ENCODE measurements at places on chromosomes 16 and 17.

DNA sequence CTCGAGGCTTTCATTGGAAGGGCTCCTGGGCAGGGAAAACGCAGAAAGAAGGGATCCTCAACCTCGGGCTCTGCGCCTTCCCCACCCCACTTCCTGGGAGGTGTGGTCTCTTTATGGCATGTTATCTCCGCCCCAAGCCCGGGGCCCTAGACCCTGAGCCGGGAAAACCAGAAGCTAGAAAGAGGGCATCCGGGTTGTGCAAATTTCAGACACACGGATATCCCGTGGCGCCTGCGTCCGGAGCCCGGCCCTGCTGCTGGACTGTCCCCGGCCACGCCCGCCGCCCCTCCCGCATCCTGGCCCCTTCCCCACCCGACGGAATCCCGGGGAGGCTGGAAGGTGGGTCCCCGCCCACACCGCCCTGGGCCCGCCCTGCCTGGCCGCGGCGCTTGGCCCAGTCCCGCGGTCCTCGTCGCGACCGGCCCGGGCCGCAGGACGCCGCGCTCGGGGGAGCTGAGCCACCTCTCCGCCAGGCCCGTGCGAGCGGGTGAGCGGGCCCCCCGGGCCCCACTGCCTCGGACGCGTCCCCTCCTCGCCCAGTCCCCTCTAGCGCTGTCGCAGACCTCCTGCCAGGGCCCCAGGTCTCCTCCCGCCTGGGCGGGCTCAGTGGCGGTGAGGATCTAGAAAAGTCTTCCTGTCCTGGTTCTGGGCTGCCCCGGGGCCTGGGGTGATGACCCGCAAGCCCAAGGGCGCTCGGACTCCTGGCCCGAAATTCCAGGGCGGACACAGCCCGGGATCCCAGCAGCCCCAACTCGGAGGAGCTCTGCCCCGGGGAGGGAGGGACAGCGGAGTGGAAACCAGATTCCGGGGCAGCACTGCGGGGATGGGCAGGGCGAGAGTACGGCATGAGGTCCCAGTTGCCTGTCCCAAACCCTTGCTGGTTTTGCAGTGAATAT, at the start of gene SLC16A5:
TSS of gene SLC16A5 (plus strand) at position 397 of the 896 bp plus-strand sequence. CDS start 5,683 bp downstream, outside the sequence.
- DNase-seq: no peak

GRCh38 chr17:80552523-80552922, 7.9 kb downstream of the RPTOR start:
- DNase-seq: no peak

GRCh38 chr16:57783883-57784282, 18.4 kb downstream of the KIFC3 start:
- DNase-seq: no peak

DNA sequence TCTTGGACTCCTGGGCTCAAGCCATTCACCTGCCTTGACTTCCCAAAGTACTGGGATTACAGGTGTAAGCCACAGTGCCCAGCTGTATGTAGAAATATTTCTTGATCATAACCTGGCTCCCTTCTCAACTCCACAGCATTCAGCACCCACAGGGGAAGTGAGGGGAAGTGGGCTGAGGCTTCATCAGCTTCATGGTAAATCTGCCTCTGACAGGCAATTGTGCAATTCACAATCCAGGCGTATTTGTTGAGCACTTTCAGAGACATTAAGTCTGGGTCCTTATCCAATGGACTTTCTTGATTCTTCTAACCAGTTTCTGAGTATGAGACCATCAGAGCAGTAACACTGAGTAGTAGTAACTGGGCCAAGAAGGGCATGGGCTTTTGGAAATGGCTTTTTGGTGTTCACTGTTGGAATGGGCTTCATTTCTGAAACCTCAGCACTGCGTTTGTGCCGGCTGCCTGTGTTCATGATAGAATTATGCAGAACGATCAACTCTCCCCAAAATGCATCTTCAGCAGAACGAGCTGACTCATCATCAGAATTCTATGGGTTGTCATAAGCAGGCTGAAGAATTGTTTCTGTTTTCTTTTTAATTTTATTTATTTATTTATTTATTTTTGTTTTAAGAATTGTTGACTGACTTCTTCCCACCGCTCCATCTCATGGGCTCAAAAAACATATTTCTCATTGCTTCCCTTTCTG, 28.9 kb downstream of the FAM20A start:
- DNase-seq: no peak

- no peak for DNase-seq
Measured at GRCh38 chr16:14278749-14279148, 207.6 kb downstream of the MRTFB start.

- DNase-seq: no peak
Measured at GRCh38 chr17:2487306-2487705, 24.4 kb downstream of the METTL16 start.

DNA sequence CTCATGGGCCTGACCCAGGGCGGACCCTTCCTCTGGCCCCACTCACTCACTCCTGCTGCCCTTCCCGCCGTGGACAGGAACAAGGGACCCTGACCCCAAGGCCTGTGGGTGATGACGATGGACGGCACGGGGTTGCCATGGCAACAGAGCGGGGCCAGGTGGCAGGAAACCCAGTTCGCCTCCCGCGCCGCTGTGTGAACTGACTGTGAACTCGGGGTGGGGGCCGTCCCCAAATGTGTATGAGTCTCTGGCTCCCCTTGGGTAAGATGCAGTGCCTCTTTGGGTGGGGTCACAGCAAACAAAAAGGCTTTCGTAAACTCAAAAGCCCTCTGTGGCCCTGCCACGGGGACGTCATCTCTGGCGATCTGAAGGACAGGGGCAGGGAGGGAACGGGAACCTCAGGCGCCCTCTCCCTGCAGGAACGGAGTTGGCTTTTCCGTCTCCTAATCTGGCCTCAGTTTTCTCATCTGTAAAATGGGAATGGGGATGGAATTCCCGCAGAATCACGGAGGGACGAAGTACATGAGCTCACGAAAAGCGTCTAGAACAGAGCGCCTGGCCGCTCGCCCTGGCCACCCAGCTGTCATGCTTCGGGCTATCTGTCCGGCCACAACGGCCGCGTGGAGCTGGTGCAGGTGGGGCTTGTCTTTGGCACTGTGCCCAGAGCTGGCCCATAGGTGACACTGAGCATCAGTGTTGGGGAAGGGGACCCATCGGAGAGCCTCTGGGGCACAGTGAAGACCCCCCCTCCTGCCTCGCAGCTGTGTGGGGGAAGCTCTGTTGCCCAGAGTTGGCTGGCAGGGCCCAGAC, 44.9 kb upstream of the PABPN1L start:
- DNase-seq: no peak

DNA sequence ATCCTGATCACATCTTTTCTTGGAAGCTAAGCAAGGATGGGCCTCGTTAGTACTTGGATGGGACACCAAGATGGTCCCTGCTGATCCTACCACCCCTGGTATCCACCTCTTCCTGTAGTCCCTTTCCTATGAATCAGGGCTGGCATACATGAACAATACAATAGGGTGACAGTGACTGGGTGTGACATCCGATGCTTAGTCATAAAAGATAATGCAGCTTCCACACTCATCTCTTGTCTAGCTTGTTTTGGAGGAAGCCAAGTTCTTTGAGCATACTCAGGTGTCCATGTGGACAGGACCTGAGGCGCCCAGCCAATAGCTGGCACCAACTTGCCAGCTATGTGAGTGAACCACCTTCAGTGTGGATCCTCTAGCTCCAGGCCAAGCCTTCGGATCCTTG, 62.5 kb upstream of the NFAT5 start:
- no peak for DNase-seq

DNA sequence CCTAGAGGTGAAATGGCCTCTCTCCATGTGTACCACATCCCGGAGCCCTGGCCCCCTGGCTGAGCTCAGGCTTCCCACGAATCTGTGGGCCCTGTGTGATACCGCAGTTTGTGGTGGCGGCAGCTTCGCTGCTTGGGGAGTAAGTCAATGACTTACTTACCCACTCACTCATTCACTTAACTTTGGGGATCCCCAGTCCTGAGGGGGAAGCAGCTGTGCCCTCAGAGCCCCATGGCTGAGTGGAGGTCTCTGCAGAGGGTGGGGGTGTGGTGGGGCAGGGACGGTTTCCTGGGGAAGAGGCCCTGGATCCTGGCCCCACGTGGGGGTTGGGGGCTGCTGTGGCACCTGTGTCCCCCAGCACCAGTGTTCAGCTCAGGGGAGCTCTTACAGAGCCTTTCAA, 13.2 kb downstream of the KCNJ12 start:
- DNase-seq: no peak

DNA sequence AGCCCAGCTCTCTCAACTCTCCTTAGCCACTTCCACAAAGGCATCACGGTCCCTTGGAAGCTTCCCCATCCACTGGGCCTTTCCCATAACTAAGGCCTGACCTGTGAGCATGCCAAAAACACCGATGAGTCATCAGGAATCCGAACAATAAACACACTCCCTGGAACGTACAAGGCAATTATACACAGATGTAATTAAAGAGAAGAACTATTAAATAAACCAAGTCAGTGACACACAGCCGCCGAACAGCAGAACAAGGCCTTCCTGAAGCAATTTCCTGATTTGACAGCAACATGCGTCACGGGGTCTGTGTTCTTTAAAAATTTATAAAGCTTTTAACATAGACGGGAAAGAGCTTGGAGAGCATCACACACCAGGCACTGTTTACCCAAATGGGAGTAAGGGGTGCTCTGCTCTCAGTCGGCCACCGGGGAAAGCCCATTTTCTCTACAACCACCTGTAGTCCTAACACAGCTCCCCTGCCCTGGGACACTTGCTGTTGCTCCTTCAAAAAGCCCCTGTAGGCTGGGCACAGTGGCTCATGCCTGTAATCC, 29.4 kb downstream of the COG7 start:
- no peak for DNase-seq

GRCh38 chr17:1714980-1715802, 5.0 kb upstream of the TLCD2 start:
- DNase-seq: no peak

- no peak for DNase-seq
Measured at GRCh38 chr16:345772-346171, 6.8 kb downstream of the AXIN1 start.

Measured in stimulated activated CD8-positive, alpha-beta memory T cell treated with anti-CD3 and anti-CD28 coated beads, Interleukin-15, amount 100 ng/mL, for 4 hours (primary cell).